ENCODE measurements at places on chromosomes 3 and 15. TPM values are rescaled to one million over a fixed set of nuclear protein-coding genes. Genes with fewer than 3 reads are reported as not detected.

DNA sequence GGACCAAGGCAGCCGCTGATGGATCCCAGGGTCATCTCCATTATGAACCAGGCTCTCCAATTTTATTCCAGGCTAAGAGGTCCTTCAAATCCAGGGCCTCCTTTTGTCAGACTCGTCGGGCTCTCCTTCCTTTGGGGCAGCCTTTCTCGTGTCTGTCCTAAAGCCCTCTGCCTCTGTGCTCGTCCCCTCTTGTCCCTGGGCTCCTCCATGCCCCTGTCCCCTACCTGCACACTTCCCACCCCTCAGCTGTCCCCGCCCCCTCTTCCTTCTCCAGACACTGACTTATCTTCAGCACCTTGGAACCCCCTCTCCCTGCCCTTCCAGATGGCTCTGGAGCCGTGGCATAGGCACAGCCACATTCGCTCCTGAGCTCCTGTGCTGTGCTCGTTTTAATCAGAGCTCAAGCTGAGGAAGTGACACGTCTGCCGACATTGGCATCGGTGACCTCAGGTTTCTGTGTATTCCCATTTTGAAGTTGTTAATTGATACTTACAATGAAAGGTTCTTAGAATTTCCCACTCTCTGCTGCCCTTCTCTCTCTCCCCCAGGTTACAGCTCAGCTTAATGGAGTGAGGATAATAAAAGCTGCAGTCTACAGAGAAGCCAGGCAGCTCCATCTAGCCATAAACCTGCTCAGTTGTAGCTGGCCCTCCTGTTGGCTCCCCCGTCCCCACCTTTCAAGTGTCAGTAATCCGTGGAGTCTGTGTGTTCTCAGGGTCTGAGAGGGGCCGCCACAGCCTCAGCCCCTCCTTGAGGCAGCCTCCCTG lies 51.1 kb upstream of the SEC22A start:
- DNase-seq, result no peak

The LIPC gene
- total RNA-seq, result 12.3 TPM

GRCh38 chr15:96948981-96949380 lies 618.5 kb downstream of the NR2F2 start:
- DNase-seq, result no peak

DNA sequence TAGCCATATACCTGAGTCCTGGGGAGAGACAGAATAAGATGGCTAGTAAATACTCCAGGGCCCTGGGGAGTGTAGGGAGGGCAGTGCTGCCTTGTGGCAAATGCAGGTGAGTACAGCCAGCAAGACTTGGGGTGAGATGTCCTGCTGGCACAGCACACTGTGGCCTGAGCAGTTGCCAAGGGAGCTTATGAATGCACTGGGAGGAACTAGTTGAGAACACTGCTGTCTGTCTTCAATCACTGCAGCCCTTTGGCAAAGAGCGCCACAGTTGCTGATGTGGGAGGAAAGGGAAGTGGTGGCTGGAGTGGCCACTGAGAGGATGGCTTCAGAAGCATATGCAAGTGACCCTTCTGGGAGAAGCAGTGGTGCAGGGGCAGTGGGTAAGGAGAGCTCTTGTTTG lies 264.6 kb downstream of the RORA start:
- no peak for DNase-seq

The RBPMS2 gene
- 0.22 TPM for total RNA-seq

The SETD2 gene
- total RNA-seq, result 69.6 TPM

- DNase-seq, result no peak
Measured at GRCh38 chr3:11641683-11642430, 1.9 kb downstream of the VGLL4 start.

The CERS3 gene
- not detected for total RNA-seq

- DNase-seq, result no peak
Measured at GRCh38 chr3:69422751-69423150, 36.9 kb upstream of the FRMD4B start.

The UCN2 gene
- total RNA-seq, result not detected

- DNase-seq, result no peak
Measured at GRCh38 chr15:46251903-46252302, 617.1 kb downstream of the SQOR start.

DNA sequence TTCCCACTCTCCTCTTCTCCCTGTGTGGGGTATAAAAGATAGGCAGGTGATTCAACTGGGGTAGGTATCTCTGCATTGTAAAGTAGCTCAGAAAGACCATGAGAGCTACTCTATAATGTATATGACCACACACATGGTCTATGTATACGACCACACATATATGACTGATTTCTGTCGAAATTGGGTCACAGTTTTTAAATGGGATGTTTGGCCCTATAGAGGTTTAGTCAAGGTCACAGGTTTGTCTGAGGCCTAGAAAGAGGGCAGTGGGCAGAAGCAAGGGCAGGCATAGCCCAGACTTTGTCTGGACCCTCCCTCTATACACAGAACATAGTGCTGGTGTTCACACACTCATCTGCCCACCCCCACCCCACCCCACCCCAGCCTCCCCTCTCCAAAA lies 4.4 kb downstream of the LAMP3 start:
- DNase-seq, result no peak

DNA sequence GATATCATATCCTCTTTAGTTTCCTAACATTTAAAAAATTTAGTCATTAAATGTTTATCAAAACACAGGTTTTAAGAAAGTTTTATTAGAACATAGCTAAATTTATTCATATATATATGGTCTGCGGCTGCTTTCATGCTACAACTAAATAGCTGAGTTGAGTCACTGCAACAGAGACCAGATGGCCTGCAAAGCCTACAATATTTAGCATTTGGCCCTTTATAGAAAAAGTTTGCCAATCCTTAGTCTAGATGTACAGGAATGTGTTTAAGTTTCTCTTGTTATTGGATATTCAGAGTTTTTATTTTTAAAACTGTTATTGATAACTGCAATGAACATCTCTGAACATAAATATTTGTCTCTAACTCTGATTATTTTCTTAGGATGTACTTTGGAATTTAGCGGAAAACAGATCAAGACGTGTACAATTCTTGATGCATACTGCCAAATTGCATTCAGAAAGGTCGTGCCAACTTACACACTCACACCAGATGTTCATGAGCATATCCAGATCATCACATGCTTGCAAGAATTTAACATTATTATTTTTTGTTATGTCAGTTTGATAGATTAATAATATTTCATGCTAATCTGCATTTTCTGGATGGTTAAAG lies 157.9 kb downstream of the STAC start:
- no peak for DNase-seq

The AGTR1 gene
- total RNA-seq, result 38.5 TPM

DNA sequence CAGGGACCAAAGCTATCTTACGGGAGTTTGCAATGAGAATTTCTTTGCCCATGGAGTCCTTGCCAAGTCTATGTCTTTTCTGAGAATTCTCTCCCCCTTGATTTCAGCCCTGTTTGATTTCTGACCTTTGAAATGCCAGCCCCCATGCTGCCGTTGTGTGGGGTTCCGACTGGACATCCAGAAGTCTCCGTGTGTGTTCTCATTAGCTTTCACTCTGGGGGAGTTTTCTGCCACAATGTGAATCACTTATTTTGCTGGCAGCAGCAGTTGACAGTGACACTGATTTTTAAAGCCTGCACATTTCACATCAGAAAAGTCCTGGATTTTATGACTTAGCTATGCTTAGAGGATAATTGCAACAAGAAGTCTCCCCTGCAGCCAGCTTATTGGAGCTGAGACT lies 98.4 kb upstream of the CTDSPL start:
- no peak for DNase-seq

The MGLL gene
- 96.6 TPM for total RNA-seq

Measured in tibial nerve (tissue), 4 donors.